ENCODE measurements at places on chromosomes 7 and 10.

- no peak for DNase-seq
These were observed 51.0 kb upstream of the TRIM8 start for GRCh38 chr10:102593074-102593803.

DNA sequence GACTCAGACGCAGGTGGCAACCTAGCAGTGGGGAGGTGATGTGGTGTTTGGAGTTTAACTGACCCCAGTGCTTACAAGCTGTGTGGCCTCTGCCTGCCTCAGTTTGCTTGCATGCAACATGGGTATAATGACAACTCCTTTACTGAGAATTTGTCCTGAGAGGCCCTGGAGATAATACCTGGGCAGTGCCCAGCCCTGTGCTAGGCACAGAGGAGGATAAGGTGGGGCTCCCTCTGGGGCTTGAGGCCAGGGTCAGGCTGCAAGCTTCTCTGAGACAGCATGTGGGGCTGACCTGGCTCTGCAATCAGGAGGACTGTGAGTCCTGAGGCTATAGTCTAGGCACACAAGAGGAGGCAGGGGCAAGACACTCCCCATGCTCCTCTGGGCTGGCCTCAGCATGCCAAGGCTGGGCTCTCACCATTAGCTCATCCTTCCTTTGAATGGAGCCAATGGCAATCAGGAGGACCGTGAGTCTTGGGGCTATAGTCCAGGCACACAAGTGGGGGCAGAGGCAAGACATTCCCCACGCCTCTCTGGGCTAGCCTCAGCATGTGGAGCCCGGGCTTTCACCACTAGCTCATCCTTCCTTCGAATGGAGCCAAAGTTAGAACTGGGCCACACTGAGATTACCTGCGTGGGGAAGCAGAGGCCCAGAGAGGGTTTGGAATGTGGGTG lies 147.9 kb downstream of the RPS24 start:
- no peak for DNase-seq

DNA sequence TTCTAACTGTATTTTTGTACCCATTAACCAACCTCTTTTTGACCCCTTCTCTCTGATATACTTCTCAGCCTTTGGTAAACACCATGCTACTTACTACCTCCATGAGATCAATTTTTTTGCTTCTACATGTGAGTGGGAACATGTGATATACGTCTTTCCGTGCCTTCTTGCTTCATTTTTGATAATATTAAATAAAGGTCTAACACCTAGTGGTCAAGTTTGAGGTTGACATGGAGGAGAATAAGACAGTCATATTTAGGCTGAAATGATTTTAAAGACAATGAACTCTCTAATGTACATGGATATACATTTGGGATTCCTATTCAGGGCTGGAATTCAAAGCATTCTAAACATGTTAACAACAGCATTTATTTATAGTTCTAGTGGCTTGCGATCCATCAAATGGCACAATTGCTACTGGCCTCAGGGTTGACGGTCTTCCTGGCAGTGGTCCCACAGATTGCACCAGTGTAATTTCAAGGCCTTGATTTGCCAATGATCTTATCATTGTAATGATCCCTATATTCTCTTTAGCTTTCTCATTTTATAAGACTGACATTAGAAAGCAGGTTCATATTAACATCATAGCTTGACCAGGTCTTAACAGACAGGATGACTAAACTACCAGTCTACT lies 315.9 kb upstream of the ETV1 start:
- DNase-seq, result no peak

GRCh38 chr7:55532150-55532917 lies 40.0 kb downstream of the VOPP1 start:
- DNase-seq, result no peak

DNA sequence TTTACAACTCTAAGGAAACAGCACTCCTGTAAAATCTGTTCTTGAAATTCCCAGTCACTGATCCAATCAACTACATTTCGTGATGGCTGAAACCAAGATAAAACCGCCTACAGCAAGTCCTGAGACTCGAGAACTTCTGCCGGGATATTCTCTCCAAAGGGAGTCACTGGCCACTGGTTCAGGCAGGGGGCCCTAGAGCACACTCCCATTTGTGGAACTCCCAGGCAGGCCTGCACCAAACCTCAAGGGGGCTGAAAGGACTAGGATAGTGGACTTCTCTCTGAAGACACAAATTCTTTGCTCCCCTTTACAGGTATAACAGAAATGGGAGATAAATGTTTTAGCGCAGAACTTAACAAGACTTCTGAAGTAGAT lies 16.3 kb downstream of the CYTH3 start:
- no peak for DNase-seq

- no peak for DNase-seq
These were observed 15.5 kb upstream of the STEAP4 start for GRCh38 chr7:88322151-88322550.

GRCh38 chr7:129925416-129926002 lies 27.3 kb downstream of the UBE2H start:
- no peak for DNase-seq

GRCh38 chr7:82572195-82572880 lies 128.8 kb upstream of the CACNA2D1 start:
- DNase-seq, result peak; percentile 45

DNA sequence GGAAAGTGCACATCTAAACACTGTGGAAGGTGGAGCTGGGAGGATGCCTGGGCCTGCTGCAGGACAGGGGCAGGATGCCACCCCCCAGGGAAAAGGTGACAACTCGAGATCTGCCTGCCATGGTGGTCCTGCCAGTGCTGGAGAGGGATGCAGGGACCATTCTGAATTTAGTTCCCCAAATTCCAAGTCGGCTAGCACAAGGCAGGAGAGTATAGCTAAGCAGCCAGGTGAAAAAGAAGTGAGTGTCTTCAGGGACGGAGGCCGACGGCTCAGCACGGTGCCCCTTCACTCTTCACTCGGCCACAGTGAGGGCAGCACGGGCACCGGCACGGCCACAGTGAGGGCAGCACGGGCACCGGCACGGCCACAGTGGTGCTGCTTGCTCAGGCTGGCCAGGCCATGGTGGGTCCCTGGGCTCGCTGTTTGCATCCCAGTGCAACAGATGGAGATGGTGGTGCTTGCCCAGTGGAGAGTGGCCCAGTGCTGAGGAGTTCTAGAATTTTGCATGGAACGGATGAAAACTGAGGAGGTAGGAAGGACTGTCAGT lies 161.3 kb upstream of the SHH start:
- no peak for DNase-seq

- no peak for DNase-seq
These were observed 188.4 kb downstream of the CYP26A1 start for GRCh38 chr10:93261961-93262610.

GRCh38 chr7:70486977-70487376 lies 645.0 kb upstream of the GALNT17 start:
- DNase-seq, result no peak

GRCh38 chr7:148303295-148304082 lies 287.1 kb upstream of the C7orf33 start:
- DNase-seq, result no peak

- no peak for DNase-seq
These were observed 184.6 kb downstream of the RAMP3 start for GRCh38 chr7:45342236-45342635.

DNA sequence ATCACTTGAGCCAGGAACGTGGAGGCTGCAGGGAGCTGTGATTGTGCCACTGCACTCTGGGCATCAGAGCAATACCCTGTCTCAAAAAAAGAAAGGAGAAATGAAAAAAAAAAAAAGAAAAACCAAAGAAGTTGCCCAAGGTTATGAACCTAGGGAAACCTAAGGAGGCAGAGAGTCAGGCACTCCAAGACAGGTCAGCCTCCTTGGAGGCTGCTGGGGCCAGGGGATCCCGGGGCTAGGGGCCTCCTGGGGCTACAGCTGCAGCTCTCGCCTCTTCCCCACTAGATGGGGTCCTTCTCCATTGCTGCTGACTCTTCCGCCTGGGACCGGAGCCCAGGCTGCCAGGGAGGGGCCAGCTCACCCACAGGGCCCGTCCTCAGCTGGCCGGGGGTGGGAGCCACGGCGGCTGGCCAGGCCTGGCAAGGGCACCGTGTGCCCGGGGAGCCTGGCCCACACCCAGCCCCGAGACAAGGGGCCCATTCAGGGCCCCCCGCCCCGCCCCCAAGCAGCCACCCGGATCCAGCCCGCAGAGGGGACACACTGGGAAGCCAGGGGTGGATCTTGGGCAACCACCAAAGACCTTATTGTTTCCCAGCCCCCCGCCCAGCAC lies 1.7 kb upstream of the SPACDR start:
- DNase-seq, result no peak

- DNase-seq, result no peak
These were observed 509.3 kb downstream of the SORCS3 start for GRCh38 chr10:105150259-105150880.

DNA sequence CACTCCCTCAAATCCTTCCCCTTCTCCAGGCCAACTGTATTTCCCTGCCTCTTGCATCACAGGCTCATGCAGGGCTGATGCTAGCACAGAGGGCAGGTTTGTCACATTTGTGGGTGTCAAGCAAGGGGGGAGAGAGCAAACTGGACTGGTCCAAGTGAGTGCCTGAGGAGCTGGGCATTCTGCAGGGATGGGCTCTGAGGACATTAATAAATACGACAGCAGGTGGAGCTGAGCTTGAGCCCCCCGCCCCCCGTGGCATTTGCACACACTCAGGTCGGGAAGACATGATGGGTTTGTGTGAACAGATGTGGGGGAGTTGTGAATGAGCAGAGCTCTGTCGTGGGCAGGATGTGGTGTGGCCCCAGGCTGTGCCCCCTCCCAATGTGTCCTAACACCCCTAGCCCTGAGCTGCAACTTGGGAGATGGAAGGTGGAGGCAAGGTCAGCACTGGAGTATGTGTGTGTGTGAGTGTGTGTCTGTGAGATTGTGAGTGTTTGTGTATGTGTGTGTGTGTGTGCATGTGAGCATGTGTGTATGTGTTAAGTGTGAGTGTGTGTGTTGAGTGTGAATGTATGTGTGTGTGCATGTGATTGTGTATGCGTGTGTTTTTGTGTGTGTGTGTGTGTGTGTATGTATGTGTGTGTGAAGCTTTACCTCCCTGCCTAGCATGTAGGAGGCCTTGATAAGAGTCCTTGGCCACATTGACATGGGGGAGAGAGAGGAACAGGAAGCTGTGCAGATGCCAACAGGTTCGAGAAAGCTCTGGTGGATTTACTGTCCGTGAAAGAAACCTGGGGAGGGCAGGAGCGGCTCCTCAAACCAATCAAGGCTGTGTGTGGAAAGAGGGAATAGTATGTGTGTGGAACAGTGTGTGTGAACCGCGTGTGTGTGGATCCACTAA lies 9.1 kb downstream of the RASSF4 start:
- DNase-seq, result no peak

- no peak for DNase-seq
These were observed 49.4 kb downstream of the MRPL32 start for GRCh38 chr7:42981601-42982000.

- DNase-seq, result peak; percentile 20
These were observed 29.8 kb upstream of the PURB start for GRCh38 chr7:44914992-44915607.

DNA sequence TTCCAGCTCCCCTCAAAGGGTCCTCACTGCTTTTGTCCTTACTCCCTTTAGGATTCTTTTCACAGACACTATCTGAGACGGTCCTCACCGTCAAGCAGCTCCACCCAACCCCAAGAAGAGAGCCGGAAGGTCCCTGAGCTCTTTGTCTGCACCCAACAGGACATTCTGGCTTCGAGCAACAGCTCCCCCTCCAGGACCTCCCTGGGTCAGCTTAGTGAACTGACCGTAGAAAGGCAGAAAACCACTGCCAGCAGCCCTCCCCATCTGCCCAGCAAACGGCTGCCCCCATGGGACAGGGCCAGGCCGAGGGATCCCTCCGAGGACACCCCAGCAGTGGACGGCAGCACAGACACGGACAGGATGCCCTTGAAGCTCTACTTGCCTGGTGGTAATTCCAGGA lies 19.9 kb downstream of the MINDY4 start:
- no peak for DNase-seq

DNA sequence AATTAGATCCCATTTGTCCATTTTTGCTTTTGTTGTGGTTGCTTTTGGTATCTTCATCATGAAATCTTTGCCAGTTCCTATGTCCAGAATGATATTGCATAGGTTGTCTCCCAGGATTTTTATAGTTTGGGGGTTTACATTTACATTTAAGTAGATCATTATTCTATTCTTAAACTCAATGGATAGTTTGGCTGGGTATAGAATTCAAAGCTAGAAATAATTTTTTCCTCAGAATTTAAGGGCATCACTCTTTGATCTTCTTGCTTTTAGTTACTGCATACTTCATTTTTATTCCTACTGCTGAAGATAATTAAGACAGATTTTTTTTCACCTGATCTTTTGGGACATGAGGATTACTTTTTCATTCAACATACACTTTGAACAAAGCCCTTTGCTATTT lies 29.8 kb downstream of the SFR1 start:
- DNase-seq, result no peak

- DNase-seq, result no peak
These were observed 52.1 kb downstream of the ADRB1 start for GRCh38 chr10:114095559-114096337.

- DNase-seq, result no peak
These were observed 274.4 kb upstream of the YAE1 start for GRCh38 chr7:39291628-39292410.

DNA sequence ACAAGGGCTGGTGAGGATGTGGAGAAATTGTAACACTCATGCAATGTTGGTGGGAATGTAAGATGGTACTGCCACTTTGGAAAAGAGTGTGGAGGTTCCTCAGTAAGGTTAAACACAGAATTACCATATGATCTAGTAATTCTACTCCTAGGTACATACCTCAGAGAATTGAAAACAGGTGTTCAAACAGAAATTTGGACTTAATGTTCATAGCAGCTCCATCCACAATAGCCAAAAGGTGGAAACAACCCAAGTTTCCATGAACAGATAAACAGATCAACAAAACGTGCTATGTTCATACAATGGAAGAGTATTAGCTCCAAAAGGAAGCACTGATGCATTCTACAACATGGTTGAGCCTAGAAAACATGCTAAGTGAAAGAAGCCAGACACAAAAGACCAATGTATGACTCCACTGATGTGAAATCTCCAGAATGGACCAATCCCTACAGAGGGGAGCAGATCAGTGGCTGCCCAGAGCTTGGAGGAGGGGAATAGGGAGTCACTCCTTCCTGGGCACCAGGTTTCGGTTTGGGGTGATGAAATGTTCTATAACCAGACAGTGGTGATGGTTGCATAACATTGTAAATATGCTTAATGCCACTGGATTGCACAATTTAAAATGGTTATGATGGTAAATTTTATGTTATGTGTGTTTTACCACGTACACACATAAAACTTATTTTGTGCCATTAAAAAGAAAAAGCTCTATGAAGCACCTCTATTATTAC lies 5.7 kb upstream of the WDR86 start:
- DNase-seq, result no peak

DNA sequence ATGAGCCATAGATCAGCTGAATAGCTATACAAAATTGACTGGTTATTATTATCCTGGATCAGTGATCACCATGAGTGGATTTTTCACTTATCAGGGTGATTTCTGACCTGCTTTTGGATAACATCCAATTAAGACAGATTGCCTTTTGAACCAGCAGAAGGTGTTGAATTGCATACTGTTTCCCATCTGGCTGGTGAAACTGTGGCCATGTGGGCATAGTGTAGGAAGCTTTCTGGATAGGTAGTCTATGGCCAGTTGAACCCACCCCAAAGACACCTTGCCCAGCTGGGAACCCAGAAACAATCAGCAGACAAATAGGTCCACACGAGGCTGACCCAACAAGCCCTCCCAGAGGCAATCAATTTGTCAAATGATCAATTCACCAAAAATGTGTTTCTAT lies 29.3 kb downstream of the DNAJC12 start:
- no peak for DNase-seq

- no peak for DNase-seq
These were observed 37.1 kb downstream of the MAD1L1 start for GRCh38 chr7:2195400-2196246.
